ENCODE measurements at places on chromosomes 2 and 18.

GRCh38 chr2:218734190-218734975 lies 23.7 kb downstream of the TTLL4 start:
- no peak for DNase-seq

- DNase-seq = no peak
These were observed 40.1 kb downstream of the SCG2 start for GRCh38 chr2:223562078-223562477.

GRCh38 chr2:85577386-85578242 lies at the start of gene VAMP8:
VAMP8 (plus strand) TSS chr2:85577586; CDS start chr2:85577647, 61 bp downstream.
- DNase-seq = no peak

DNA sequence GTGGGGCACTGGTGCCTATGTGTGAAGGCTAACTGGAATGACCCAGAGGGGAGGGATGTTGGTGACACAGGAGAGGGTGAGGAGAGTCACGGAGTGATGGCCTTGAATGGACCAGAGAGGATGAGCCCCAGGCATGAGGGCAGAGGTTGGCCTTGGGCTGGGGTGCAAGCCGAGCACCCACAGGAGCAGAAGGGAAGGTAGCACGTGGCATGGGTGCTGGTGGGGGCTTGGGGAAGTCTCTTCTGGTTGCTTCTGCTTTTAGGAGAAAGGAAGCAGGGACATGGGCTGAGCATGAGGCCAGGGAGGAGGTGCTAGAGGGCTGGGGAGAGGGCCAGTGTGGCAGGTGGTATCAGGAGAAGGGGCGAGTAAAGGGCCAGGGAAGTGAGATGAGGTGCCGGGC lies 183.8 kb downstream of the DYSF start:
- no peak for DNase-seq

- no peak for DNase-seq
These were observed 257.3 kb downstream of the GLI2 start for GRCh38 chr2:120992791-120993555.

GRCh38 chr18:79572093-79572780 lies 107.4 kb upstream of the CTDP1 start:
- DNase-seq = no peak

DNA sequence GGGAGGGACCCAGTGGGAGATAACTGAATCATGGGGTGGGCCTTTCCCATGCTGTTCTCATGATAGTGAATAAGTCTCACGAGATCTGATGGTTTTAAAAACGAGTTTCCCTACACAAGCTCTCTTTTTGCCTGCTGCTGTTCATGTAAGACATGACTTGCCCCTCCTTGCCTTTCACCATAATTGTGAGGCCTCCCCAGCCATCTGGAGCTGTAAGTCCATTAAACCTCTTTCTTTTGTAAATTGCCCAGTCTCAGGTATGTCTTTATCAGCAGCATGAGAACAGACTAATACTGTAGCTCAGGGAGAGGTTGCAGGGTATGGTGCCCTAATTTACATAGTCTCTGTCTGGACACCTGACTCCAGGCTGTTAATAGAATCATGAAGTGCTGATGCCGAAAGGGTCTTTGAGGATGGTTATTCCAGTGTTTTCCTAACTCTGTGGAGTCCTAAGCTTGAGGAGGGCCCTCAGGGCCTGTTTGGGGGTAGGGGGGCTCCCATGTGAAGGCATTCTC lies 343.2 kb downstream of the ALK start:
- no peak for DNase-seq

GRCh38 chr2:157466764-157467163 lies 22.9 kb upstream of the CYTIP start:
- DNase-seq = no peak

- no peak for DNase-seq
These were observed 151.6 kb downstream of the MREG start for GRCh38 chr2:215861607-215862350.

DNA sequence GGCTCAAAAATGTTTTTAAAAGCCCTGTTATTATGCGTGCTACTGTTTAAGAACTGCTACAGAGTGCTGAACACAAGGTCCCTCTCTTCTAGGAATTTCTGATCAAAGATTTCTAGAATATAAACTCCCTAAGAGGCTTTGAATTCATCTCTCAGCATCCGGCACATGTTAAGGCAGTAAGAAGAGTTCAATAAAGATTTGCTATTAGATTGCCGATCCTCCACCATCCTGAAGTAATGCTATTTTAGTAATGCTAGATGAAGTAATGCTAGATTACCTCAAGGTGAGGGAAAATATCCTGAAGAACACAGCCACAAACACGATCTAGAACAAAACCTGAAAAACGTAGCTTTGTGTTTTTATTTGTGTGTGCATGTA lies 949 bp upstream of the MYL12B start:
- no peak for DNase-seq

GRCh38 chr2:240591784-240592183 lies 5.2 kb downstream of the CAPN10 start:
- no peak for DNase-seq

- DNase-seq = no peak
These were observed 524.0 kb downstream of the LRRTM4 start for GRCh38 chr2:76998152-76998551.

- DNase-seq = peak; percentile 29
These were observed 226.6 kb downstream of the ALPK2 start for GRCh38 chr18:58402247-58402646.

GRCh38 chr2:152098496-152099366 lies at the start of gene CACNB4:
CACNB4 (minus strand) TSS chr2:152099044.
- DNase-seq = no peak

DNA sequence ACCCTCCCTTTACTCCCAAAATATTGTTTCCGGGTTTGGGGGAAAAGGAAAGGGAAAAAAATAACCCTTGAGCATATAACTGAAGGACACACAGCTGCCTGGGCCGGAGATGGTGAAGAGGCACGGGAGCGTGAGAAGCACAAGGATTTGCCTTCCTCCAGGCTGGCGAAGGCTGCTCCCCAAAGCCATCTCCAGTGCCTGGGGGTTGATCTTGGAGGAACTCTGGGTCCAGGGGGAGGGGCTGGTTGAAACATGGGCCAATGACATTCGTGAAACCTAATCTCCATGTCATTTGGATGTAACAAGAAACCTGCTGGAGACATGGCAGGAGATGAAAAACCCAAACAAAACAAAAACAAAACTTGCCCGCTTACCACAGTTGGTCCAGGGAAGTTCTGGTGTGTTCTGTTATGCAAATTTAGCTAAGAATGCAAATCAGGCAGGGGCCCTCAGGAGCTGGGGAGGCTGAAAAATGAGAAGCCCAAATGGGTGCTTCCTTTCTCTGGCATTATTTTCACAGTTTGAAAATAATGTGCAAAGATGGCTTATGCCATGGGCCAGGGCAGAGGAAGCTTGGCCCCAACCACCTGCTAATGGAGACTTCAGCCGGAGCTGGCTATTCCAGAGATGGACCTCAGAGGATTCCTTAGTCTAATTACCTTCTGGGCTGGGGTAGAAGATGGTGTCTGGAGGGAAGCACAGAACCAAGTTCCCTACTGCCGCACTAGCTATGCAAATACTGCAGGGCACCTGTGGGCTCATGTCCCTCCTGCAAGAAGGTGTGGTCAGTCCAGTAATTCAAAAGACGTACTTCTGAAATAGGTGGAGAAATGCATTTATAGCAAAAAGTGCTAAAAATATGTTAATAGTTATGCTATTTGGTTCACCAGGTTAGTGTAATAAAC lies 180.9 kb downstream of the BCL2 start:
- peak; percentile 76 for DNase-seq

DNA sequence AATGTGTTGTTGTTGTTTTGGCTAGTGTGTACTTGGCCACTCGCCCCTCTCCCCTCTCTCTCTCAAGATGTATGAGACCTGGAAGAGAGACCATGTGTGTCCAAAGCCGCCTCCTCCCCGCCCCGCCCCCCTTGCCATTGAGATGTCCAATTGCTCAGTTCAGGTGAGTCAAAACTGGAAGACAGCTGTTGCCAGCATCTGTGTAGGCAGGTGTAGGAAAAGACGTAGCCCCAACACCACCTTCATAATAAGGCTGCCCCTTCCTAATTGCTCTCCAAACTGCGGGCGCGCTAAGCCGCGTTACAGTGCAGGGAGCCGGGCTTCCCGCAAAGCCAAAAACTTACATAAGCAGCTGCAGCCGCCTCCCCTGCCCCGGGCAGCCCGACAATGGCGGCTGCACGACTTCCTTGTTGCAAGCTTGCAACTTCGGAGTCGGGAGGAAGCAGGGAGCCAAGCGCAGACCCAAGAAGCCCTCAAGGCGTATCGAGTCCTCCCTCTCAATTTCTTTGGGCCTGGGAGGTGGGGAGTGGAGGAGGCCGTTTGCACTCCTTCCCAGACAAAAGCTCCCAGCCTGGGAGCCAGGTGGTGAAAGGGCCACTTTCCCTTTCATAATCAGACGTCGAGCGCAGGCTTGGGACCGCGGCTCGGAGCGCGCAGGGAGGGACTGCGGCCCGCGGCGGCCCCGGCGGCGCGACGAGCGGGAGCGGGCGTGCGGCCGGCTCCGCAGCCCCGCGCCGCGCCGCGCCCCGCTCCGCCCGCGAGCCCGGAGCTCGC lies 882 bp downstream of the ZBTB14 start:
- DNase-seq = peak; percentile 36

DNA sequence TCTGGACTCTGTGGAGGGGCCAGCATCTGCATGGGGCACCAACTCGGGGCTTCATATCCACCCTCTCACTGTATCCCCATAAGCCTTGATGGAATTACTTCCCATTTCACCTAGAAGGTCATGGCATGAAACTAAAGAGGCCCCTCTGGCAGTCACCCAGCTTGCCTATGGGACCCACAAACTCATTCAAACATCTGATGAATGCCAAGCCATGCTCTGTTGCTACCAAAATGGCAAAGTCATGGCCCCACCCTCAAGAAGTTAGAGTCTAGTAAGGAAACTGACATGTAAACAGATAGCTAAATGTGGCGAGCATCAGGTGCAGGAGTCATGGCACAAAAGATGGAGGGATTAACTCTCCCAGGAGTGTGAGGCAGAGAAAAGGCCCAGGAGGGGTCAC lies 14.5 kb downstream of the CYB5A start:
- no peak for DNase-seq

DNA sequence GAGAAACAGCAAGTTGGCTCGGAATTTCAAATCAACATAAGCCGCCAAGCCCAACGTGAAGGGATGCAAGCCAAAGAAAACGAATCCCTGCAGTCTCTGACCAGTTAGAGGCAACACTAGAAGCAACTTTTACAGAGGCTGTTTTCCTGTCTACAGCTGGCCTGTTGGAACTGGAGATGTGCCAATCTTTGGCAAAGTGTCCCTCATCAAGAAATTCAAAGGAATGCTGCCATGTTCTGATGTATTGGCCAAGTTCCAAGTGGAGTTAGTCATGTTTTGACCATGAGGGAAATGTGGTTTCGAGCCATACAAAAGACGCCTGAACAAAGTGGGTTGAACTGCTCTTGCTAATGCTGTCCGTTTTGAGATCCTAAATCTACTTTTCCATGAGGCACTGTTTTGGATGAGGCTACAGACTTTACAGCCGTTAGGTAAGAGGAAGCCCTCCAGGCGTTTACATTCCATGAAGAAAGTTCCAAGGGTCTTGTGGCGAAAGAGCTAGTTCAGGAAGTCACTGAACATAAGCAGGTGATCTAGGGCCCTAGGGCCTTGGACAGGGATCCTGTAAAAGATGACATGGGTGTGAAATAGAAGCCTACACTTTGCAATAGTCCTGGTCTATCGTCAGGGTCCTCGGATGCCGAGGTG lies 140.7 kb upstream of the PXDN start:
- DNase-seq = no peak
